ENCODE measurements at places on chromosomes 4 and X.

- no peak for DNase-seq
Observed at GRCh38 chr4:81541161-81541945, 69.6 kb upstream of the RASGEF1B start.

- DNase-seq, result no peak
Observed at GRCh38 chrX:66914080-66914479, 275.2 kb upstream of the EDA2R start.

GRCh38 chrX:41603596-41603995 is 85.2 kb upstream of the GPR34 start:
- DNase-seq, result no peak

GRCh38 chrX:74246524-74246923 is 57.5 kb upstream of the ZCCHC13 start:
- DNase-seq, result no peak

GRCh38 chr4:24568425-24568824 is 15.9 kb downstream of the DHX15 start:
- DNase-seq, result no peak

GRCh38 chr4:18203966-18204365 is 182.4 kb upstream of the LCORL start:
- DNase-seq, result no peak

DNA sequence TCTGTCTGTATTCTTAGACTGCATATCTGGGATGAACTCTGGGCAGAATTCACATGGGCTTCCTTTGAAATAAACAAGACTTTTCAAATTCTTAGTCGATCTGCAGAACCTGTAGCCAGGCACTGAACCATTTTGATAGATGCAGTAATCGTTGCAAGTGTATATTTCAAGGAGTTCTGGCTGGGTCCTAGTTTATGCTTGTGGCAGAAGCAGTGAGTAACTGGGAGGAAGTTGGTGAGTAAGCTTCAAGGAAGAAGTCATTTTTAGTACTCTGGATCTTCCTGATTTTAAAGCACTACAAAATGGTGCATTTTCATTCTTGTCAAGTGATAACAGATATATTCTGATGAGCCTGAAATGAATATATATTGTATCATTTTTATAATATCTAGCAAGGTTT is 9.5 kb downstream of the HPRT1 start:
- DNase-seq, result no peak

- DNase-seq, result peak; percentile 63
Observed at GRCh38 chrX:49915361-49916222, 6.8 kb upstream of the CLCN5 start.

- no peak for DNase-seq
Observed at GRCh38 chr4:8850830-8851188, 20.8 kb downstream of the HMX1 start.

- DNase-seq, result no peak
Observed at GRCh38 chrX:13220916-13221315, 98.9 kb downstream of the ATXN3L start.

DNA sequence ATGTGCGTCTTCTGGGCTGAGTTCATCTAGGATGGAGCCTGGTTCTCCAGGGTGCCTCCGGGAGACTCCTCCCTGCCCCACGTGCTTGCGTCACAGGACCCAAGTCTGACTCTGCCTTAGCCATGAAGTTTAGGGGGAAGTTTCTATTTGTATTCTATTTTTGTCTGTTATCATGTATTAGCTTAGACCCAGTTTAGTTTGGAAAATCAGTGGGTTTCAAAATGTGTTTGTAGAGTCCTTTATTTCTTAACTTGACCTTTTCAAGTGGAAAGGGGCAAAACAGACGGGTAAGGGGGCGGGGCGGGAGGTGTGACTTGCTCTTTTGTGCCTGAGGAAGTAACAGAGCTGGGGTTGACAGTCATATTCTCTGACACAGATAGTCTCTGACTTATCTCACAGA is 86.0 kb downstream of the HTT start:
- no peak for DNase-seq

DNA sequence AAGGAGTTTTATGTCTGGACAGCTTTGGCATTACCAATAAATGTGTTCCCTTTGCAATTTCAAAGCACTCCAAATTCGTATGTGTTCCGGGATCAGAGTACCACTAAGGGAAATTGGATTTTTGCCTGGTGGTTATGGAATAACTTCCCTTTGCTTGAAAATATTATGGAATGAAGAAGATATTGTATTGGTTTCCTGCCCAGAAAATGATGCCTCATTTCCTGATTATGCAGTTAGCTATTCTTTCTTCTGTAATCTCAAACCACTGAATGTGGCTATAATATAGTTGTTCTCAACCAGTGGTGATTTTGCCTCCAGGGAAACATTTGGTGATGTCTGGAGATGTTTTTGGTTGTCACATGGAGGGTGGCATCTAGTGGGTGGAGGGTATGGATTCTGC is 142.9 kb downstream of the PCDH7 start:
- DNase-seq, result no peak

DNA sequence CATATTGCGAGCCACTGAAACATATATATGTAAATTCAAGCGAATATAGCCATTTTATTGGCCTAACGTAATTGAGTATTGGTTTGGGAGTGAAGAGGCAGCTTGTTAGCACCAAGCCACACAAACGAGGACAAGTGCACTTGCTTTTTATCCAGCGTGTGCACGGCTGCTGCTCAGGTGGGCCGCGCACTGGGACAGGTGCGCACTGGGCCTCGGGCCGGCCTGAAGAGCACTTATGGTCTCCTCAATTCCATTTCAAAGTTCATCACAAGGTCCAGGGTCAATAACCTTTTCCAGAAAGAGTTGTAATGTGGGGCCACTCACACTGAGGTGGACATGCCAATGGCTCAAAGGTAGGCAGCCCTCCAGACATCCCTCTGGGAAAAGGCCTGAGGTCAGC is 95.9 kb downstream of the ATP8A1 start:
- DNase-seq, result no peak

DNA sequence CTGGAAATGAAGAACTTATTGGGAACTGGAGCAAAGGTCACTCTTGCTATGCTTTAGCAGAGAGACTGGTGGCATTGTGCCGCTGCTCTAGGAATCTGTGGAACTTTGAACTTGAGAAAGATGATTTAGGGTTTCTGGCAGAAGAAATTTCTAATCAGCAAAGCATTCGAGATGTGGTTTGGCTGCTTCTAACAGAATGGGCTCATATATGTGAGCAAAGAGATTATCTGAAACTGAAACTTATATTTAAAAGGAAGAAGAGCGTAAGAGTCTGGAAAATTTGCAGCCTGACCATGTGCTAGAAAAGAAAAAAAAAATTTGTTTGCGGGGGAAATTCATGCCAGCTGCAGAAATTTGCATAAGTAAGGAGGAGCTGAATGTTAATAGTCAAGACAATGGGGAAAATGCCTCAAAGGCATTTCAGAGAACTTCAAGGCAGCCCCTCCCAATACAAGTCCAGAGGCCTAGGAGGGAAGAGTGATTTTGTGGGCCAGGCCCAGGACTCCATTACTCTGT is 35.9 kb upstream of the PAPSS1 start:
- DNase-seq, result no peak

DNA sequence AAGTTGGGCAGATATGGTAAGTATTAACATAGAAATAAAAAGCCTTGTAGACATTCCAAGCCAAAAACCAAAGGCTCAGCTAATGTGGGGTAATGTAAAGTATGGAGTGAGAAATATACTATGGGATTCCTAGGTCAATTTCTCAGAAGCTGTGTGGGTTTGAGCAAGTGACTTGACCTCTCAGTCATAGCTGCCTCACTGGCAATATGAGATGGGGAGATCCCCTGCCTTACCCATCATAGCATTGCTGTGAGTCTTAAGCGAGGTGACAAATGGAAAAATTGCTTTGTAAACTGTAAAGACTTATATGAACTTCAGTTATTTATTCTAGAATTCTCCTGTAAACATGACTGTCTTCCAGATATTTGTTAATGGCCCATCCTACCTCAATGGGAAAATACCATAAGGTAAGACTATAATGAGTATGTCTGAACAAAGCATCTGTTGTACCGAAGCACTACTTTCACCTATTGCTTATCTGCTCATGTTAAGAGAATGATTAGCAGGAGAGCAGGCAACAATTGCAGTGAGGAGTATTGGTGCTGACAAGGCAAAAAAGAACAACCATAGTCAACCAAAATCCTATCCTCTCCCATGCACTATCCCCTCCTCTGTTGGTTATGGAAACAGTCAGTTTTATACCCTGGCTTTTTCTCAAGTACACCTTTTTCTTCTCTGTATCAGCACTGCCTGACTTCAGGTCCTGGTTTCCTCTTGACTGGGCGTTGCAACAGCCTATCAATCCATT is 44.1 kb upstream of the TRPC3 start:
- no peak for DNase-seq
